ENCODE measurements at places on chromosomes 11 and 22.

DNA sequence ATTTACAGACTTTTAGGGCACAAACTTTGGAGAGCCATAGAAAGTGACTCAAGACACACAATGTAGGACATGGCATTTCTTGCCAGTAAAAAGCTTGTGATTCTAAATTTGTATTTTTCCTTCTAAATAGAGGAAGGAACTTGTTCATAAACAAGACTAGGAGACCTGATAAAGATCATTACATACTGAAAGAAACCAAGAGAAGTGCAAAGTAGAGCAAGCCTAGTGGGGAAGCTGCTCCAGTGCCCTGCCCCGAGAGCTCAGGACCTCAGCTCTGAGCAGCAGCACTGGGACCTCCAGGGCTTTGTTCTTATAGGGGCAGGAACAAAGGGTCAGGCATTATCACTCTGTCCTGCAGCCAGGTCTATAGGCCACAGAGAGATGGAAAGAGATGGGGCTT is 7.2 kb downstream of the IRAG1 start:
- DNase-seq = no peak

DNA sequence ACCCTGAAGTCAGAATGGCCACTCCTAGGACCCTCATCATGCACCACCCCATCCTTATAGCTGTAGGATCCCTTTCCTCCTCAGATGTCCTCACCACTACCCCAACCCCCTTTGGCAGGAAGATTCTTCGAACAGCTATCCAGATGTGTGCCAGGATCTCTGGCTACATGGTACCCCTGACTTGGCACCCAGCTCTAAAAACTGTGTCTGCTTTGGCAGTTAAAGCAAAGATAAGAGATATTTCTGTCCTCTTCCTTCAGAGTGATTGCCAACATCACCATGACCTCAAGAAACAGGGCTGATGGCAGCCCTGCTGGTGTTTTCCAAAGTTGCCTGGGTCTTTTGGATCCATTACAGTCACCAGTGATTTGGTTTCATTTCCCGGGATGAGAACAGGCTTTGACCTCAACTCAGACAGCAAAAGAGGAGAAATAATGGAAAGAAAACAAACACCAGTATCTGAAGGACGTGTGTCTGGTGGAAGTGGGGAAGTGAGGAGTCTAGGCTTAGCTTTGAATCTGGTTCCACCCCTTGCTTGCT is 4.3 kb upstream of the NRIP3 start:
- no peak for DNase-seq

- DNase-seq = peak; percentile 75
Observed at GRCh38 chr11:73463359-73463758, 87.2 kb downstream of the RELT start.

DNA sequence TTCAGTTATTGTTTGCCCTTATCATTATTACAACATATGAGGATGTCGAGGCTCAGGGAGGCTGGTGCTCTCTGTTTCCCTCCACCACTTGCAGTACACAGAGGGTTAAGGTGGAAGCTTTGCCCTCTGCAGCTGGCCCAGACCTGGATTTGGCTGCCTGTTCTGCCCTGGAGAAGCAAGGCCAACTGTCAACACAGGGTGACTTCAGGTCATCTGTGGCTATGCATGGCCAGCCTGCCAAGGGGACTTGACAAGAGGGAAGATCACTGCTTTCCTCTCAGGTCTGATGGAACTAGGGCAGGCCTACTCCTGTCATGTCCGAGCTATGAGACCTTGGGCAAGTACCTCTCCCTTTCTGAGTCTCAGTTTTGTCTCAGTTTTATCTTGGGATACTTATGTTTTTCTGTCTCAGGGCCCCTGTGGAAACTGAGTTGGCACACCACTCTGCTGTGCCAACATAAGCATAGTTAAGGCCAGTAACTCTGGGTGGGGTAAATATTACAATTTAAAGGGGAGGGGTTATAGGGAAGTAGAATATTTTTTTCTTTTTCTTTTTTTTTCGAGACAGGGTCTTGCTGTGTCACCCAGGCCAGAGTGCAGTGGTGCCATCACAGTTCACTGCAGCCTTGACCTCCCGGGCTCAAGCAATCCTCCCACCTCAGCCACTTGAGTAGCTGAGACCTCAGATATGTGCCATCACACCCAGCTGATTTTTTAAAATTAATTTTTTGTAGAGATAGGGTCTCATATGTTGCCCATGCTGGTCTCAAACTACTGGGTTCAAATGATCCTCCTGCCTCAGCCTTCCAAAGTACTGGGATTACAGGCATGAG is 2.4 kb upstream of the THRSP start:
- DNase-seq = no peak

- DNase-seq = no peak
Observed at GRCh38 chr11:73958521-73959141, 7.8 kb downstream of the DNAJB13 start.
